ENCODE measurements at places on chromosomes 4 and X. TPM values are rescaled to one million over a fixed set of nuclear protein-coding genes. Genes with fewer than 3 reads are reported as not detected.

- DNase-seq: no peak
Measured at GRCh38 chr4:119506806-119507205, 121.8 kb downstream of the PDE5A start.

- no peak overlapping the region for H3K27ac ChIP-seq
- H3K36me3 ChIP-seq: no peaks in the 10 kb centered on the region
- H3K4me3 ChIP-seq: no peak overlapping the region
- peaks cover 6% of the 10 kb centered on the region for H3K27me3 ChIP-seq
Measured at GRCh38 chr4:83362492-83363329, 28.1 kb upstream of the HPSE start.

DNA sequence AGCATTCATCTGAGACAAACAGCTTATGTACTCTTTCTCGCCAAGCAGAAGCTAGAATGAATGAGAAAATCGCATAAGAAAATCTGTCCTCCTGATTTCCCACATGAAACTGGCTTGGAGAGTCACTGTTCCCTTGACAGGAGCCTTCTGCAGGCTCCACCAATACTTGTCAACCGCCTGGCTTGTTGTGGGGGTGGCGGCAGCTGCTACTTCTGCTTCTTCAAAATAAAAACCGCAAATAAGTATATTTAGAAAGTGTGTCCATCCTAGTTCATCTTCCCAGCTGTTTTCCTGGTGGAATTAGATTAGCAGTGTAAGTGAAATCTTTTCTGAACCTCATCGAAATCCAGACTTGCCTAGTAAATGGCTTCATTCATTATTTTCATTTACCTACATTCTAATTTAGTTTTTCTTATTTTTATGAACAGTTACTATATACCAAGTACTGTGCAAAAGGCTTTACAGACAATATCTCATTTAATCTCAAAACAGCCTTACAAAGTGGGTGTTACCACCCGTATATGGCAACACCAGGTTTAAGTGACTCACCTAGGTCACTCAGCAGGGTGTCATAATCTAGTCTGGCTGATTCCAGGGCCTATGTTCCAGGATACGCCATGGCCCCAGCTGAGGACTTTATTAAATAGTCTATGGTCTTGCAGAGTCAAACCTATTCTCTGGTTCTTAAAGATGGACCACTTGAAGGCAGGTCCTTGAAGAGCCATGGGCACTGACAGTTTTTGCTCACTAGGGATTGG lies 104.6 kb upstream of the IGFBP7 start:
- no peaks in the 10 kb centered on the region for H3K27me3 ChIP-seq
- no peaks in the 10 kb centered on the region for H3K4me1 ChIP-seq
- no peak overlapping the region for H3K27ac ChIP-seq

DNA sequence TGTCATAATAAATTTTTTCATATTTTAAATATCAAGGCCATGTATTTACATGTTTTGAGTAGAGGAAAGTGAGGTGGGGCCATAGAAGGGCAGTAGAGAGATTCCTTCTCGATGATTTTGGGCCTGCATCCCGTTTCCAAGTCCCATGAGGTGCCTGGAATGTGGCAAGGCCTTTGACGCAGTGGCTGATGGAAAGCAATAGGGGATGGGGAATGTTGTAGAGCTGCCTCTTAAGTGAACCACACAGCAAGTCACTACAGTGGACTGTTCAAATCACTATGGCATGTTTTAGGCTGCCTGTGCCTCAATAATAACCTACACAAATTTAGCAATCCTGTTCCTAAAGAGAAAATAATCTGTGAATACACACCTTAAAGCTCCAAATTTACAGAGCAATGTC lies 48.3 kb downstream of the ANXA5 start:
- no peaks in the 10 kb centered on the region for H3K4me1 ChIP-seq
- no peaks in the 10 kb centered on the region for H3K36me3 ChIP-seq
- H3K27ac ChIP-seq: no peak overlapping the region
- H3K27me3 ChIP-seq: peaks cover 16% of the 10 kb centered on the region
- DNase-seq: no peak

- no peaks in the 10 kb centered on the region for H3K36me3 ChIP-seq
- DNase-seq: no peak
Measured at GRCh38 chr4:43471950-43472349, 579.4 kb downstream of the GRXCR1 start.

GRCh38 chr4:140626661-140627376 lies 58.1 kb upstream of the UCP1 start:
- no peak overlapping the region for H3K27ac ChIP-seq
- H3K4me1 ChIP-seq: no peaks in the 10 kb centered on the region
- H3K36me3 ChIP-seq: no peaks in the 10 kb centered on the region
- H3K27me3 ChIP-seq: peaks cover 14% of the 10 kb centered on the region
- DNase-seq: no peak

DNA sequence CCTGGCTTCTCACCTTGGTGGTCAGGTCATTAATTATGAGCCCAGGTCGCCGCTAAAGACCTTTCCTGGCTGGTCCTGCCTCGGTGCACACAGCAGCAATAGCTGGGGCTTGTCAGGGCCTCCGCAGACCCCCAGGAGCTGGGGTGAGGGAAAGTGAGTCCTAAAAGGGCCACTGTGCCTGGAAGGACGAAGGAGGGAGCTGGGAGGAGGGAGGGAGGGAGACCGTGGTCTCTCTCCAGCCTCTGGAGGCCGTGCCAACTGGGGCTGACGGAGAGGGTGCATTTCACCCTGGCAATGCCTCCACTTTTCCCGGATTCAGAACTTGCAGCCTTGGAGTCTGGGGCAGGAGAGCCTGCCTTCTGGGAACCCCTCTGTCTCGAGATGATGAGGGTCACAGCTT lies 60.4 kb downstream of the CRLF2 start:
- no peak overlapping the region for H3K27ac ChIP-seq

- H3K4me1 ChIP-seq: peaks cover 13% of the 10 kb centered on the region
- H3K27me3 ChIP-seq: peaks cover 59% of the 10 kb centered on the region
- no peak overlapping the region for H3K27ac ChIP-seq
- H3K4me3 ChIP-seq: peak overlapping the region; percentile 11
Measured at GRCh38 chr4:82560853-82561785, 669 bp downstream of the TMEM150C start.

GRCh38 chr4:184503869-184504300 lies 29.5 kb upstream of the IRF2 start:
- peak overlapping the region; percentile 18 for H3K4me3 ChIP-seq
- H3K4me1 ChIP-seq: peaks cover 37% of the 10 kb centered on the region
- DNase-seq: peak; percentile 38
- H3K27me3 ChIP-seq: no peaks in the 10 kb centered on the region
- H3K27ac ChIP-seq: peak overlapping the region; percentile 79
- peaks cover 4% of the 10 kb centered on the region for H3K36me3 ChIP-seq

GRCh38 chrX:79412166-79412565 lies 45.0 kb upstream of the ITM2A start:
- peak overlapping the region; percentile 67 for H3K4me3 ChIP-seq
- H3K4me1 ChIP-seq: peaks cover 37% of the 10 kb centered on the region
- no peak for DNase-seq
- no peaks in the 10 kb centered on the region for H3K36me3 ChIP-seq
- no peaks in the 10 kb centered on the region for H3K27me3 ChIP-seq

DNA sequence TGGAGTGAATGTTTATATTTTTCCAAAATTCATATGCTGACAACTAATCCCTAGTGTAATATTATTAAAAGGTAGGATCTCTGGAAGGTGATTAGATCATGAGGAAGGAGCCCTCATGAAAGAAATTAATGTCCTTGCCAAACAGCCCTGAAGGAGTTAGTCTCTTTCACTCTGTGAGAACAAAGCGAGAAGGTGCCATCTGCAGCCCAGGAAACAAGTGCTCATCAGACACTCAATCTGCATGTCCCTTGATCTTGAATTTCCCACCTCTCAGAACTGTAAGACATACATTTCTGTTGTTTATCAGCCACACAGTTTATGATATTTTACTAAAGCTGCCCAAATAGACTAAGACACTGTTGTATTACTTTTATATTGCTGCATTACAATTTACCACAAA lies 1283.4 kb downstream of the PCDH7 start:
- no peak overlapping the region for H3K4me3 ChIP-seq
- no peak for DNase-seq
- no peaks in the 10 kb centered on the region for H3K36me3 ChIP-seq
- no peaks in the 10 kb centered on the region for H3K27me3 ChIP-seq
- no peaks in the 10 kb centered on the region for H3K4me1 ChIP-seq
- H3K27ac ChIP-seq: no peak overlapping the region

- H3K27me3 ChIP-seq: peaks cover 3% of the 10 kb centered on the region
- H3K36me3 ChIP-seq: no peaks in the 10 kb centered on the region
- H3K4me3 ChIP-seq: no peak overlapping the region
- no peak overlapping the region for H3K27ac ChIP-seq
Measured at GRCh38 chr4:74499986-74500781, 55.2 kb downstream of the AREG start.

DNA sequence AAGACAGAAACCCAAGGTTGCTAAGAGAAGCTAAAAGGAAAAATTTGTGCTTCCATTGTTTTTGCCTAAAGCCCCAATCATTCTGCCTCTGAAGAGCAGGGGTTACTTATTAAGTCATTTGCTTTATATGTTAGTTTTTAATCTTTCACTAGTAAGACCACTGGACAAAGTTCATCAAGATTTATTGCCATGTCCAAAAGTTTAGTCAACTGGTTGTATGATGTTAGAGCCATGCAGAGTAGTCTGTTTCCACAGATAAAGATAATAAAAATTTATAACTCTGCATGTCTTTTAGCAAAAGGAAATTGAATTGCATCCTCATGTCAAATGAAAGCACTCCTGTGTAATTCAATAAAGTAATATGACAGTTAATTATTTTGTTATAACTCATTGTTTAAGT lies 75.8 kb upstream of the PRKG2 start:
- H3K36me3 ChIP-seq: no peaks in the 10 kb centered on the region
- peaks cover 5% of the 10 kb centered on the region for H3K27me3 ChIP-seq
- DNase-seq: no peak
- H3K27ac ChIP-seq: no peak overlapping the region
- H3K4me3 ChIP-seq: no peak overlapping the region

DNA sequence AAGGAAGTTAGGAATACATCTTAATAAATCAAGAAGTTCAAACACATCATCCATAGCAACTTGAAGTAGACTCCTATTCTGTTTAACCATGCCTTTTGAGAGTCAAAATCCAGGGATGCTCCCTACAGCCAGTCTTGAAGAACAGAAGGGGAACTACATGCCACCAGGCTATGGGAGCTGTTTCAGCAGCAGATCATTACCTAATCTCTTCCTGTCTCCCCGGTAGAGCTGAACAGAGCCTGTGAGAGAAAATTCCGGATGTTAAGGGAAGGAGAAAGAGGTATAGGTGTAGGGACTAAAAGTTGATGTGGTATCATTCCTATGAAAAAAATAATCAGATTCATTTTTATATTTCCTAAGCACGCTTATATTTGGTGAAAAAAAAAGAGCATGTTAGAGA lies 352.2 kb downstream of the SPRY1 start:
- no peaks in the 10 kb centered on the region for H3K4me1 ChIP-seq
- no peak overlapping the region for H3K27ac ChIP-seq
- no peak overlapping the region for H3K4me3 ChIP-seq

GRCh38 chr4:140732780-140733179 lies 23.4 kb downstream of the TBC1D9 start:
- no peak overlapping the region for H3K4me3 ChIP-seq
- no peak overlapping the region for H3K27ac ChIP-seq
- no peak for DNase-seq

DNA sequence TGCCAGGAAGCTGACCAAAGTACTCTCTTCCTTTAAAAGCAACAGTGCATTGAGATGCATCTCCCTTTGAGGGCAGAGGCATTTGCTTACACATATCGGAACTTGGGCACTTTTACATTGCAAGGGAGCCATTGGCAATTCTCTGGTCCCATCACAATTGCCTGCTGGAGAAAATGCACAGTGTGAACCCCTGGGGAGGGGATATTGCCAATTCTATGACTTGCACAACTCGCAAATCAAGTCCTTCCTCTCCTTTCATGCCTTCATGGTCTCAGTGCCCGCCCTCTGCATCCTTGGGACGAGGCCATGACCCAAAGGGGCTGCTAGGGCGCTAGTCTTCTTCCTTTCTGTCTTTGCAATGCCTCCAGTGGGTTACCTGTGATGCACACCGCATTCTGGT lies 14.9 kb upstream of the PDZD4 start:
- no peak overlapping the region for H3K27ac ChIP-seq
- no peak overlapping the region for H3K4me3 ChIP-seq
- H3K4me1 ChIP-seq: no peaks in the 10 kb centered on the region

The RTL3 gene
- not detected for total RNA-seq

The GAB3 gene
- total RNA-seq: 10.5 TPM

The SH3D19 gene
- total RNA-seq: not detected

The RASSF6 gene
- total RNA-seq: 0.05 TPM

The WAS gene
- total RNA-seq: 156 TPM

The MCTS1 gene
- 52.6 TPM for total RNA-seq

The NMU gene
- 0.33 TPM for total RNA-seq

The SPANXD gene
- total RNA-seq: not detected

The HSFX4 gene
- not detected for total RNA-seq

The TMSB15C gene
- total RNA-seq: 2.9 TPM

The SOX3 gene
- not detected for total RNA-seq

The FUNDC2 gene
- total RNA-seq: 45.7 TPM

All from activated CD4-positive, alpha-beta memory T cell treated with anti-CD3 and anti-CD28 coated beads, Interleukin-2, amount 10 ng/mL, durations not matched to agents 7 days and 5 days (primary cell).